ENCODE measurements at places on chromosomes 1 and 21.

- DNase-seq, result no peak
Observed at GRCh38 chr1:174892016-174892415, 107.7 kb upstream of the CACYBP start.

- DNase-seq, result no peak
Observed at GRCh38 chr1:2984399-2985061, 36.7 kb upstream of the ACTRT2 start.

DNA sequence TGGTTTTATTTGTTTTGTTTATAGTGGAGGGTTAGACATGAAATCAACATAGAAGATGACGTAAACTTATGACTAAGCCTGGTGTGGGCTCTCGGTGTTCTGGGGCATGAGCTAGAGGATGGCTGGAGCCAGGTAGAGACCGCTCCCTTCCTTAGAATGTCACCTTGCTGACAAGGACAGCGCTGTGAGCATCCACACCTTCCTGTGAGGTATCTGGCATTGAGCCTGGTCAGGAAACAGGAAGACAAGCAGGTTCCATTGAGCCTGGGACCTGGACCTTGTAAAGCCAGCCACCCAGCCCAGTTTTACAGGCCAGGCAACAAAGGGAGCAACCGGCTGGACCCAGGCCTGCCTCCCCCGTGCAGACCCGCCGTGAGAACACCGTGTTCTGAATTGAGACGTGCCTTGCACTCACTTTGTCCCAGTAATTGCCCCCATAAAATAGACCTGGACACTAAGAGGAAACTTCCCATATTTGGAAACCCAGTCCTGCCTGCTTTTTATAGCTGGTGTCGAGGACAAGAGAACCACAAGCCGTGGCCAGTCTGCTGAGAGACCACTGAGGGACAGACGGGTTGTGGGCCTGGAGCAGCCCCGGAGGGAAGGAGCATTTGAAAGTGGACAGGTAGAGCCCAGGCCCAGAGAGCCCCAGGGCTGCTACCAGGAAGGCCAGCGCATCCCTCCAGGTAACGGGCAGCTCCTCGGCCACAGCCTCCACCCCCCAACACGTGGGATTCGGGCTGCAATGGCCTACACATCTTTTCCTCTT is 78.0 kb downstream of the PDE9A start:
- DNase-seq, result no peak

DNA sequence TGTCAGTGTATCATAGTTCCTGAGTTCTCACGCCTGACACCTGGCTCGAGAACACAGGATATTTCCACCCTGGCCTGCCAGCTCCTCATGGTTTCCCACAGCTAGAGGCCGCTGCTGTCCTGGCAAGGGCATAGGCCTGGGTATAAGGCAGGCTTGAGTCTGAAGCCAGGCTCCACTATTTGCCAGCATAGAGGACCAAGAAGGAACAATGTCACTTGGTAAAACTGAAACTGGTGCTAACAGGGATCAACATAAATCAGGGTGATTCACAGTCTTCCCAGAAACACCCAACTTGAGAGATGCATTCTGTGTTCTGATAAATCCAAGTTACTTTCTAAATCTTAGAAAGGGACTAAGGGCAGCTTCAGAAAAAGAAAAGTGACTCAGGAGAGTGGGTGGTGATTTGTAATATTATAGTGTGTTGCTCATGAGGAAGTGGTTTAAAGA is 6.9 kb upstream of the S100A2 start:
- peak; percentile 43 for DNase-seq

GRCh38 chr1:231918239-231919015 is 291.8 kb downstream of the DISC1 start:
- DNase-seq, result no peak
